Right lobe of liver (tissue), 6 donors: ENCODE measurements at places on chromosomes 5 and 9.

DNA sequence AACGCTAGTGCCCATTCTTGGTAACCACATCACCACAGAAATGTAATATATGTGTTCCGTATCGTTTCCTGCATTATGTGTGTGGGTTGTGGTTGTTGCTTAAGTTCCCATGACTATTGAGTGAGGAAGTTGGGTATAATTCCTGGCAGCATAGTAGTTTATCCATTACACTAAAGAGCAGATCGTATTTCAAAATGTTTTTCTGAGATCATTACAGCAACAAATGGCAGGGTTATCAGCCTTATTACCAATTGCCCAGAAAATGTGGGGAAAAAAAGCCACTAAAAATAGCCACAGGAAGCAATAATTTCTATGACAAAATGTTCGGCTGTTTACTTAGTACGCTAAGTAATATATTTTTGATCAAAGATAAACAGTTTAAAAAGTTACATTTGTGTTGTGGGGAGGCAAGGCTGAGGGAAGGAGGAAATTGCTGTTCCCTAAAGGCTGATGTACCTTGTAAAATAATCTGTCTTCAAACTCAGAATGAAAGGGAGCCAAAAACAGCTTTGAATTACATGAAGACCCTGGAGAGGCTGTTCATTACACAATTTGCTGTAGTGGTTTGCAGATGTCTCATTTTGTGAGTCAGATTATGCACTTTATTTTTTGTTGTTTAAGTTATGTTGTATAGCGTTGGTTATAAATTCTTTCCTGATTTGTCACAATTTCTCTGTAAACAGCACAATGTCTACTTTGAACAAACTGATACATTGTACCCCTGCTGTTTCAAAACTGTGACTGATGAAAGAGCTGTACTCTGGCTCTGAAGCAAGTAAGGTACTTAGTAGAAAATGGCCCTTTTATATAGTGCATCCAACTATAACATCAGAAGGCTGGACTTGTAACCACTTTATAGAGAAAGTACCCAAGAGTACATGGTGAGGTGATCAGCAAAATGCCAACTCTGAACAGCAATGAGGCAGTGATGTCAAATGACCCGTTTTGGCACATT is 1028.5 kb downstream of the NR2F1-AS1 start:
- DNase-seq: no peak

DNA sequence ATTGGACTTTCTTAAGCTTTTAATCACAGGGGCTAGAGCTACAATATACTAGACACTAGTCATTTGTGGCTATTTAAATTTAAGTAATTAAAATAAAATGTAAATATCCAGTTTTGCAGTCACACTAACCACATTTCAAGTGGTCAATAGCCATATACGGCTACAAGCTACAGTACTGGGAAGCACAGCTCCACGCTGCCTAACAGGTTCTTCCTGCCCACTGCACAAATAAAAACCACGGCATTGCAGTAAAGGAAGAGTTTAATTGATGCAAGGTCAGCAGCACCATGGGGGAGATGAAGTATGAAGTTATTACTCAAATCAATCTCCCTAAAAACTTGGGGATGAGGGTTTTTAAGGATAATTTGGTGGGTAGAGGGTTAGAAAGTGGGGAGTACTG is 134.1 kb downstream of the LURAP1L start:
- DNase-seq: no peak

- no peak for DNase-seq
Measured at GRCh38 chr9:17472126-17472525, 106.7 kb upstream of the SH3GL2 start.

DNA sequence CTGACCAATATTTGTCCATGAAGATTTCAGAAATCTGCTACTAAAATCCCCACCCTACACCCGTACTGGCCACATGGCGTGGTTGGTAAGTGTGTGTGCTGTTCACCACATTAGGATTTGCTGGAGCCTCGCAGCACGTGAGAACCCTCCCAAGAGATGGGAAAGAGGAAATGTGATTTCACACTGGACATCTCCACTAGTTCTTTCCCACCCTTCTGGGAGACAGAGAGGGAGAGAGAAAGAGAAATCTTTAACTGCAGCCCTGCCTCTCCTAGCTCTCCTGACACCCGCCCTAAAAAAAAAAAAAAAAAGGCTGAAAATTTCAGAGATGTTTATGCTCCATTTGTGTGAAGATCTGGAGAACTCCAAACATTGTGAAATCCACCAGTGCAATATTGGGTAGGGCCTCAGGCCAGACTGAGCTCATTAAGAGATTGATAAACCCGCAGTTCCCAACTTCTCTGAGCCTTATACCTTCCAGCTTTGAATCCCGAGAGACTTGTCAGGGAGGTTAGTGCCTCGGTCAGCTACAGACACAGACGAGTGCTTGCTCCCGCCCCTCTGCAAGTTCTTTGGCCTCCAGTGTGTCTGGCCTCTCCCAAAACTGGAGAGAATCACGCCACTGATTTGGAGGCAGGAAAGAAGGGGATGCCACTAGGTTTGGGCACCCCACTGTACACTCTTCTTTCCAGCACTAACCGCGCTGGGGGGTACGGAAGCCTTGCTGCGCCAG is 1.9 kb downstream of the SPRY4 start:
- no peak for DNase-seq

DNA sequence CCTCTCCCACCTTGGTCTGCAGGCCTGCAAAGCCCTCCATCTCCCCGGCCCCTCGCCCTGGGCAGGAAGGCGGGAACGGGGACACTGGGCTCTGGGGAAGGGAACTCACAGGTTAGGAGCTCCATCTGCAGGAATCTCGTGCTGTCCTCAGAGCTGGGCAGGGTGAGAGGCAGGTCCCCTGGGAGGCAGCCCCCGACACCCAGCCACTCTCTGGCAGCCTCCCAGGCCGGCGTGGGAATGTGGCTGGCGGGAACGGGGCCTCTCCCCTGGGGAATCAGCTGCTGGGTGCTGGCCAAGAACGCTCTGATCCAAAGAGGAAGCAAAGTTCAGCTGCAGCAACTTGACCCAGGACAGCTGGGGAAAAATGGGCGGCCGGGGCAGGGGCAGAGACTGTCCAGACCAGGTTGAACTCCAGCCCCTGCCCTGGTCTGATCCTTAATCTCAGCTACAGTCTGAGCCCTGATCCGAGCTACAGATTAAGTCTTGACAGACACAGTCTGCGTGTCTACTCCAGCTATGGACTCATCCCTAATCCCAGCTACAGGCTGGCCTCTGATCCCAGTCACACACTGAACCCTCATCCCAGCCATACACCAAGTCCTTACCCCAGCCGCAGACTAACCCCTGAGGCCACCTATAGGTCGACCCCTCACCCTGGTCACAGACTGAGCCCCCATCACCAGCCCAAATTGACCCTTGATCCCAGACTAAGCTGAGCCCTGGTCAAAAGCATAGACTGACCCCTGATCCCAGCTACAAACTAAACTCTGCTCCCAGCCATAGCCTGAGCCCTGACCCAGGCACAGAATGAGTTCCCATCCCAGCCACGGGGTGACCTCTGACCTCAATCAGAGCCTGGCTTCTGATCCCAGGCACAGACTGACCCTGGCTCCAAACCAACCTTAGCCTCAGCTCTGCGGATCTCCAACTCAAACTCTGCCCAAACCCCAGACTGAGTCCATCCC is 37.3 kb upstream of the EGFL7 start:
- peak; percentile 98 for DNase-seq

- DNase-seq: no peak
Measured at GRCh38 chr5:81297531-81297930, 3.9 kb upstream of the ZCCHC9 start.

DNA sequence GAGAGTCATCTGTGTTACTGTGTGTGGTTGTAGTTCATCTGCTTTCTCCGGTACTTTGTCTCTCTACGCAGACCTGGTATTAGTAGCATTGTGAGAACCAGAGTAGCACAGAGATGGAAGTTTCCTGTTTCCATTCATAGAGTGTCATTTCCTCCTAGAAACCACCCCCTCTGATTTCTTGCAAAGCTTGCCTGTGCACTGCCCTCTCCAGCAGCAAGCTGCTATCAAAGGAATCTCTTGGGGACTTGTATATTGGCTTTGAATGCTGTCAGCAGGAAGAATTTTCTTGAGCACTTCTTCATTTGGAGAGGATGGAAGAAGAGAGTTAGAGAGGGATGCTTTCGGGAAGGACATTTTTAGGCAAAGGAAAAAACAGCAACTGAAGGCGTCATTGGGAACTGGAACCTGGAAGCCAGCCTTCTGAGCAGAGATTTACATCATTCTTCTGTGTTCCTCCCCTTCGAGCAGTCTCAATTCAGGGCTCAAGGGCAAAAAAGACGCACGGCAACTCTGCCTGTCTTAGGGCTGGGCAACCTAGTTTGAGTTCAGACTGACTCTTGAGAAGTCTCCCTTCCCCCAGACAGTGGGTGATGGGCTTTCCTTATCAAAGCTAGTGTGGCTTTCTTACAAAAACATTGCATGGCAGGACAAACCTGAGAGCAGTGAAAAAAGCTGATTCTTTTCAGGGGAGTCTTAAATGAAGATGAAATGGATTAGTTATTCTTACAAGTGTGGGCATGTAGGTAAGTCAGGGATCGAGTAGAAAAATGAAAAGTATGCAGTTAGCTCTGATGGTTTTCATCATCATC is 226.3 kb downstream of the AOPEP start:
- no peak for DNase-seq

DNA sequence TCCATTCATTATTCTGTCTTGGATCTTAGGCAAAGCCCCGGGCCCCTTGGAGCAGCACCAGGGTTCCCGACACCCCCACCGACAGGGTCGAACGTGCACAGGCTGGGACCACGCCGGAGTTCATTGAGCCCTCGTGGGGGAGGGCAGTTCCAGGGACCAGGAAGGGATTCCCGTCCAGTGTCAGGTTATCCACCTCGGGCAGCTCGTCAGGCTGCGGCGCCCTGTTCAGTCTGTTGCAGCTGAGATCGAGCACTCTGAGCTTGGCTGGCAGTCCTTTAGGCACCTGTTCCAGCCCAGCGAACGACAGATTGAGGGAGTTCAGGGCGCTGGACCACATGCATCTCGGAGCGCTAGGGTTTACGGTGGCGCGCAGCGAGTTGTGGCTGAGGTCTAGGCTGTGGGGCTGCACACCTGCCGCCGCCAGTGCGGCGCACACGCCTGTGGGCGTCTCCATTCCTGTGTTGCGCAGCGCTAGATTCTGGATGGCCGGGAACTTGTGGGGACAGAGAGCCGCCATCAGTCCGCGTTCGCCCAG is 1.1 kb downstream of the CD14 start:
- DNase-seq: peak; percentile 44

DNA sequence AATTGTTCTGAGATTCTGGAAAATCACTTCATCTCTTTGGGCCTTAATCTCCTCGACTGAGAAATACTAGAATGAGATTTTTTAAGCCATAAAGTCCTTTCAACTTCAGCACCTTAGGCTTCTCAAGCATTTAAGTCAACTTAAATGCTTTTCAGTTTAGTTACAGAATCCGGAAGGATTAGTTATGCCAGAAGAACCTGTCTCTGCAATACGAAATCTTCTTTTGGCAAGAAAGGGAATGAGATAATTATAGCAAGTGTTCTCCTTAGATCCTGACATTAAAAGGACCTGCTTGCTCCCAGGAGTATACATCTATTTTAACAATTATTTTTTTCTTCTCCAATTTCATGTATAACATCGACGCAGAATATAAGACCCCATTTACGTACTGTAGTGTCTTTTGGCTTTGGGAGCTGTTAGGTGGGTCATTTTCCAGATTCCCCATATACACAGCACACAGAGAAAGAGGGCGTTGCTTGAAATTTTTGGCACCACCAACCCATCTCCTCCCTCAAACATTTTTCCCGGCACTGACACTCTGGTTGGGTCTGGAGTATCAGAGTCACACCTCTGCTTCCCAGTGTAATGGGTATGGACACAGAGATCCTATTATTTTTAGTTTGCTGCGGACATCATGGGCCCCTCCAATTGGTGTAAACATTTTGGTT is 43.6 kb upstream of the CLINT1 start:
- DNase-seq: no peak

DNA sequence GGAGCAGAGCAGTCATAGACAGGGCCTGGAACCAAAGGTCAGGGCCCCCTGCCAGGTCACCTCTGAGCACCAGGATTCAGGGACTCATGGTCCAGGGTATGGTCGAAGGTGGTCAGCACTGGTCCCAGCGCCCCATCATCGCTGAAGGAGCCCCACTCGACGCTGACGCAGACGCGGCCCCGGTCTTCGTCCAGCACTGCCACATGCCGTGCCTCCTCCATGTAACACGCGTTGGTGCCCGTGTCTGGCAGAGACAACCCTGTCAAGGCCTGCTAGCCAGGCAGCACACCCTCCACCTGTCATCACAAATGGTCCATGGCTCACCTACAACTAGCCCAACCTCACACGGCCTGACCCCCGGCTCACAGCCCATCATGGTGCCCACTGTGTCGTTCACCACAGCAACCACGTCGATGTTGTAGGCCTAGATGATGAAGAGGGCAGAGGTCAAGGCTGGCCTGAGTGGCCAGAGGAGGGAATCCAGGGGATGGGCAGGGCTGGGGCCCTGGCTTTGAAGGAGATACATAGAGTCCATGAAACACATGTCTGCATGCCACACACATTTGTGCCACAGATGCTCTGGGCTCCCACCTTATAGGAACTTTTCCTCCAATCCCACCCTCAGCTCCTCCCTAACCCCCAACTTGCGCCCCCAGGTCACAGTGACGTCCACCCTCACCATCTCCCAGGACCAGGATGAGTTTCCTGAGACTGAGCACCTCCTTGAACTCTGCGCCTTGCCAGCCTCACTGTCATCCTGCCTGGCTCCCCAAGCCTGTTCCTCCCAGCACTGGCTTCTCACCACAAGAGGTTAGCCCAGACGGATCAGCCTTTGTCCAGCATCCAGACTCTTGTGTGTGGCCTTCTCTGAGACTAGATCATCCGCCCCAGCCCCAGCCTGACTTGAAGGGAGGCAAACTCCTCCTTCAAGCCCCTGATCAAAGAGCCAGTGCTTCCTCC is 9.5 kb downstream of the HK3 start:
- DNase-seq: peak; percentile 39

- DNase-seq: no peak
Measured at GRCh38 chr9:83665580-83666200, 42.1 kb downstream of the UBQLN1 start.

- DNase-seq: no peak
Measured at GRCh38 chr9:71004196-71004595, 117.2 kb downstream of the TRPM3 start.

- no peak for DNase-seq
Measured at GRCh38 chr5:127801751-127802476, 98.7 kb downstream of the CCDC192 start.

- no peak for DNase-seq
Measured at GRCh38 chr5:40378396-40379177, 301.1 kb upstream of the PTGER4 start.

DNA sequence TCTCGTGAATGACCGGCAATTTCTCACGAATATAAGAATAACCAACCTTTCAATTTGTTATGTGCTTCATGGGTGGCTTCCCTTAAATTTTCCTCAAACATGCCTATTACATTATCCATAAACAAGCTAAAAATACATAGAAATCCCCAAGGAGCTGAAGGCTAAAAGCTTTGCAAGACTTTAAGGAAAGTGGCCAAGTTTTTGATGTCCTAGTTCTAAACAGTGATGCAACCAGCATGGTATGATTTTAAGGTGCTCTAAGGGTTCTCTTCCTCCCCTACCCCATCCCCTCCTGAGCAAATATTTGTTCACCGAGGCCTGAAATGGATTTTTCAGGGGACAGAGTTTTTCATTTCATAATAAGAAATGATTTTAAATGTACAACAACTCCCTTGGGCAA is 79.8 kb downstream of the RGS7BP start:
- DNase-seq: no peak

- peak; percentile 64 for DNase-seq
Measured at GRCh38 chr9:4741365-4742089, 525 bp upstream of the AK3 start.
